ENCODE measurements at places on chromosomes 7 and 10.

GRCh38 chr10:117262903-117263293 is 22.0 kb downstream of the SLC18A2 start:
- no peak for DNase-seq

DNA sequence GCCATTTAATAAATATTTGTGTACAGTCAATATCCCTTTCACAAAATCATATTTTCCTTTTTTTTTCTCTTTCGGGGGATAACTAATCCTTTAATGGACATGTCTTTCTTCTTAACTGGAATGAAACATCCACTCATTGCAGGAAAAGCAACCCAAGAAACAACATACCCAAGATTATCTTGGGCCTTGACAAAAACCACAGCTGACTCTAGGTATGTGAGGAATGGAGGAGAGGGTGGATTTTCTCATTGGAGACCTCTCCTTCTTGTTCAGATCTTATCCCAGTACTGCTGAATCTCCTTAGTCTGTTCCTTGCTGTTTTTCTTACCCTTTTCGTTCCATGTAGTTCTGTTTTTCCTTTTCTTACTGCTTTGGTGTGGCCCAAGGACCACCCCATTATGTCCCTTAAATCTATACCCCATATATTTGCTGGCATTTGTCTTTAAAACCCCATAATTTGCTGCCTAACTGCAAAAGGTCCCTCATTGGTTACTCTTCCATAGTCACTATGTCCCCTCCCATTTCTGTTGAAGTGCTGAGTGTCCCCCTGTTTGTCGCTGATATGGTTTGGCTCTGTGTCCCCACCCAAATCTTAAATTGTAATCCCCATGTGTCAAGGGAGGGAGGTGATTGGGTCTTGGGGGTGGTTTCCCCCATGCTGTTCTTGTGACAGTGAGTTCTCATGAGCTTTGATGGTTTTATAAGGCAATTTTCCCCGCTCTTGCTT is 6.8 kb upstream of the CDK6 start:
- no peak for DNase-seq

DNA sequence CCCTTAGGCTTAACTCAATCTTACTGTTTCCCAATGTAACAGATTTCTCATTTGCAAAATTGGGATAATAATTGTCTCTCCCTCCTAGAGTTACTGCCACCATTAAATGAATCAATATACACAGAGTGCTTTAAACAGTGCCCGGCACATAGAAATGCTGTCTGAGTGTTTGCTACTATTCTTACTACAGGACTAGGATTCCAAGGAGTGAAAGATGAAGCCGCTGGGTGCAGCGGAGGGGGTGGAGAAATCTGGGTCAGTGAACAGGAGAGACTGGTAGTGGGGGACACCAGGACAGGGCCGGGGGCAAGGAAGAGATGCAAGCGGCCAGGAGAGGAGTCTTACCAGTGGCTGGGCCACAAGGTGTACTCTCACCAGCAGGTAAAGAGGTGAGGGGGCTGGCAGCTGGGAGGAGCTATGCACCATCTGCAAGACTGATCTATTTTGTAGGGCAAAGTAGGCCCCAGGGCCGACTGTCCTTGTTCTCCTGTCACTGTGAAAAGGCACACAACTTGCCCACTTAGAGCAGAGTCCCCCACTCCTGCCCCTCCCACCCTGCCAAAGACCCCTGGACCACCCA is 18.5 kb upstream of the PRRT4 start:
- DNase-seq = no peak

- no peak for DNase-seq
These were observed 56.1 kb upstream of the SH2B2 start for GRCh38 chr7:102230593-102230992.

DNA sequence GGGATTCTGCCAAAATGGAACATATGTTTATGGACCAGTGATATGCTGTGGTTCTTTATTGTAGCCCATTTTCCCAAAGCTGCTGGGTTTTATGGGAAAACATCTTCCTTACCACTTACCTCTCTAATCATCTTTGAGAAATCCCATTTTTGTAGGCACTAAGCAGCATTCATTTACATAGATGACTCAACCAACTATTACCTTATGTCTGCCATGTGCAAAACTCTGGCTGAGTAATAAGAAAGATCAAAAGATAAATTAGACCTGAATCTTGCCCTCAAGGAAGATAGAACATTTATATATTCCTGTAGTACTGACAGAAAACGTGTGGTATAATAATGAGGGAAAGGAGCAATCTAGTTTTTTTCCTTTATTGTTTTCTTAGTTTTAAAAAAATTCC is 24.3 kb downstream of the CBLL1 start:
- DNase-seq = no peak

DNA sequence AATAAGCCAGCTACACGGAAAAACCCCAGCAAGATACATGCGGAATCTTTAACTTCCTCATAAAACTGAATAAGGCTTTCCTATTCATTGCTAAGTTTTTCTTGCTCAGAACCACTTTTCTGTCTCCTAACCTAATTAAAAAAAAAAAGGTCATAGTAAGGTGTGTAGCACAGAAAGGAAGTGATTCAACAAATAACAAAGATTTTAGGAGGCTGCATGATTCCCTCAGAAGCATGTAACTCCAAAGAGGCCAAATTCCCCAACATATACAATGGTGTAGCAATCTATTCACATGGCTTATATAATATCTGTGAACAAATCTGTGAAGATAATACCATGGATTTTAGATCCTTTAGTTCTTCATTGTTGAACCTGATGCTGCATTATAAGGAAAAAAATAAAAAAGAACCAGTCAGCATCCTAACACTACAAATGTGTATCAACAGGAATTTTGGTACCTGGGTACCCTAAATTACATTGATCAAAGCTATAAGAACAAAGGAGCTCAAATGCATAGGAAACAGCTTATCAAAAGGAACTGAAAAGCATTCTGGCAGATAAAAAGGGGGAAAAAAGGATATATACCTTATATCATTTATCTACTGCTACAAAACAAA is 63.8 kb downstream of the IMMP2L start:
- DNase-seq = no peak

GRCh38 chr7:67856046-67856445 is 859.4 kb downstream of the TYW1 start:
- no peak for DNase-seq

GRCh38 chr10:5751601-5752253 is 61.5 kb downstream of the GDI2 start:
- DNase-seq = no peak

DNA sequence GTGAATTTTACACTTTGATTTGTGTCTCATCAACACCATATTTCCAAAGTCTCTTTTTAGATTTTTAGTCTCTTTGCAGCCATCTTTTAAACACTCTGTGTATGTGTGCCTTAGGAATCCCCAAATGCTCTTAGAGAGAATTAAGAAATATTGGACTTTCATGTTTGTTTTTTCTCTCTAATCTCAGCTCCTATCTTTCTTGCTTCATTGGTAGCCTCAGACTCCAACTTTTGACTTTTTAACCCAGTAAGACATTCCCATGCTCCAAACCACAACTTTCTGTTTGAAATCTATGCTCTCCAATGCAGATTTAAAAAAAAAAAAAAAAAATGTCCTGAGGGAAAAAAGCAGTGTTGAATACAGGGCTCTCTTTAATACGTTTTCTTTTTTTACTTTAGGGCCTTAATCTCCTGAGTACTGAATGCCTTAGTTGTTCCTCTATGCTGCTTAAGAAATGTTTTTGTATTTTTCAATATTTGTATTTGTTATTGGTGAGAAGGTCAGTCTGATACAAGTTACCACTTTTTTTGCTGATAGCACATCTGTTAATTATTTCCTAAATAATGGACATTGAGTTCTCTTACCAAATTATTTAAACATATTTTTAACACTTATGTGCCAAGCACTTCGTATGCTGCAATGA is 489.9 kb downstream of the NXPH1 start:
- DNase-seq = no peak

GRCh38 chr7:37286454-37286832 is 162.2 kb downstream of the ELMO1 start:
- DNase-seq = no peak

- DNase-seq = peak; percentile 44
These were observed at the start of gene GIMAP1 for GRCh38 chr7:150716368-150716767. TSS of gene GIMAP1 (plus strand) at chr7:150716613. CDS start at chr7:150719048, 2,435 bp downstream.

DNA sequence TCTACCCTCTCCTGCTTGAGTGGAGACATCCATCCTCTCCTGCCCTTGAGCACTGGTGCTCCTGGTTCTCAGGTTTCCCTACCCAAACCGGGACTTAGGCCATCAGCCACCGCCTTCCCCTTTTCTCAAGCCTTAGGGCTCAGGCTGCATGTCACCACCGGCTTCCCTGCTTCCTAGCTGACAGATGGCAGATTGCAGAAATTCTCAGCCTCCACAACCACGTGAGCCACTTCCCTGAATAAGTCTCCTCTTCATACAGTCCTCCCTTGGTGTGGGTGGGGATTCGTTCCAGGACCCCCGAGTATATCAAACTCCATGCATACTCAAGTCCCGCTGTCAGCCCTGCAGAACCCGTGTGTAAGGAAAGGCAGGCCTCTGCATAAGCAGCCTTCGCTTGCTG is 203.5 kb upstream of the ZNF32 start:
- DNase-seq = no peak
